ENCODE measurements at places on chromosomes 13 and 19.

- no peak for DNase-seq
Observed at GRCh38 chr19:45934551-45935230, 20.1 kb upstream of the NANOS2 start.

DNA sequence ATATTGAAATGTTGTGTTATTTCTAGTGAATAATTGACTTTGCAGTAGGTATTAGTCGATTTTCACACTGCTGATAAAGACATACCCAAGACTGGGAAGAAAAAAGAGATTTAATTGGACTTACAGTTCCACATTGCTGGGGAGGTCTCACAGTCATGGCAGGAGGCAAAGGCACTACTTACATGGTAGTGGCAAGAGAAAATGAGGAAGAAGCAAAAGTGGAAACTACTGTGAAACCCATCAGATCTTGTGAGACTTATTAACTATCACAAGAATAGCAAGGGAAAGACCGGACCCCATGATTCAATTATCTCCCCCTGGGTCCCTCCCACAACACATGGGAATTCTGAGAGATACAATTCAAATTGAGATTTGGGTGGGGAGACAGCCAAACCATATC, 9.9 kb upstream of the C5AR2 start:
- no peak for DNase-seq

GRCh38 chr13:28574617-28575142, 79.8 kb upstream of the FLT1 start:
- no peak for DNase-seq

DNA sequence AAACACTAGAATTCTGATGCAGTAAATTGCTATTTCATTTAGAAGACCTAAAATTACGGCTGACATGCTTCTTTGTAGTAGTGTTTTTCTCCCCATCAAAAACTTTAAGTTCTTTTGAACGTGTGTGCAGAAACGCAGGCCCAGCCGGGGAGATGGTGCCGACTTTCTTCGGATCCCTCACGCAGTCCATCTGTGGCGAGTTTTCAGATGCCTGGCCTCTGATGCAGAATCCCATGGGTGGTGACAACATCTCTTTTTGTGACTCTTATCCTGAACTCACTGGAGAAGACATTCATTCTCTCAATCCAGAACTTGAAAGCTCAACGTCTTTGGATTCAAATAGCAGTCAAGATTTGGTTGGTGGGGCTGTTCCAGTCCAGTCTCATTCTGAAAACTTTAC, 98.3 kb downstream of the TNFRSF19 start:
- no peak for DNase-seq

DNA sequence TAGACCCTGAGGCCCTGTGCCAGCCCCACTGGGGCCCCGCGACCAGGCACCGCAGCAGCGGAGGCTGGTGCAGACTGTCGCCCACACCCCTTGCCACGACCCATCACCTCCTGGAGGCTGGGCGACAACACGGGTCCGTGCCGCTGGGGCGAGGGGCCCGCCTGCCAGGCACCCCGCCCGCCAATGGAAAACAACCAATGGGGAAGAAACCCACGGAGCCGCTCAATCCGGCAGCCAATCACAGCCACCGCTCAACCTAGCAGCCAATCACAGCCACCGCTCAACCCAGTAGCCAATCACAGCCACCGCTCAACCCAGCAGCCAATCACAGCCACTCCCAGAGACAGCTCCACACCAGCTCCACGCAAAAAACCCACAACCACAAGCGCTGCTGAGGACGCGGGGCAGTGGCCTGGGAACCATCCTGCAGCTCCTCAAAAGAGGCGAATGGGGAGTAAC, 29.7 kb downstream of the GPX4 start:
- DNase-seq, result no peak

DNA sequence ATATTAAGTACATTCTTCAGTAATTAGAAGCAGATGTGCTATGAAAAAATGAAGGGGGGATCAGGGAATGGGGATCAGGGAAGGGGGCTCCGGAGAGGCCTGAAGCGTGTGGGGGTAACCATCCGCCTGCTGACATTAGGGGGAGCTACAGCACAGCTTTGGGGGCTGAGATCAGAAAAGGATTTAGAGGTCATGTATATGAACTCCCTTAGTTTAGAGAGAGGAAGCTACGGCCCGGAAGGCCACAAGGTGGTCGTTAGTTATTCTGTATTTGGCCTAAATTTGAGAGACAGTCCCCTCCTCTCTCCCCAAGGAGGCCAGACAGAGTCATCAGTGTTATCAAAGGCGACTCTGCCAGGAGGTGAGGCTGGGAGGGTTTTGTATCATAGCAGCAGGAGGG, 99.0 kb downstream of the TM9SF2 start:
- peak; percentile 6 for DNase-seq

GRCh38 chr19:1270213-1270853, 1.2 kb downstream of the CIRBP start:
- DNase-seq, result no peak

DNA sequence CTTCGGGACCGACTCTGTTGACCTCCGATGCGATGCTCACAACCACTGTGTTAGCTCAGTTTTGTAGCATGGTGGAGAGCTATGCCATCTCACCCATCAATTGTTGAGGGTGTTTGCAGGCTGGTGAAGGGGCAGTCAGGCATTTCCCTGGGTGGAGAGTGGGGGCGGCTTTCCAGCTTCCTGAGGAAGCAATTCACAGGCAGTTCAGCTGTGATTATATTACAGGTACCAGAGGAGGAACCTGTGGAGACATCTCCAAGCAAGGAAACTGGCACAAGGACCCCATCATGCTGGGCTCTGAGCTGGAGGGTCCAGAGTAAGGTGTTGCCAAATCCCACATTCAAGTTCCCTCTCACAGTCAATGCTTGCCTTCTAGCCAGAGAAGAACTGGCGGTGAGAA, 166.0 kb upstream of the ZNF536 start:
- no peak for DNase-seq

GRCh38 chr13:64078025-64078424, 2662.4 kb upstream of the PCDH20 start:
- DNase-seq, result no peak

DNA sequence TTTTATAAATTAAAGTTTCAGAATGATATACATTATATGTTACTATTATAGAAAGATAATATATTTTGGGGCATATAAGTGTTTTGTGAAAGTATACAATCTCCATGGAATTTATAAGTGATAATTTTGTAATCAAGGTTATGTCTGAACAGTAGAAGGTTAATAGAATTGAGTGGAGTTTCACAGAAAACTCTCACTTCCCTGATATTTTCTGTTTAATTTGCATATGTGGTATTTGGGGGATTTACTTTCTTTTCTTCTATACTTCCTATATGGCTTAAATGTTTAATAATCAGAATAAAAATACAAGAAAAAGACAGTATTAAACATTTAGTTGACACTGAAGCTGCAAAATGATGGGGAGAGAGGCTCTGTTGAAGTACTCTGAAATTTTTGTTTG, 848.5 kb downstream of the DACH1 start:
- DNase-seq, result no peak

GRCh38 chr13:107866032-107866940, 349.1 kb downstream of the LIG4 start:
- DNase-seq, result peak; percentile 67

DNA sequence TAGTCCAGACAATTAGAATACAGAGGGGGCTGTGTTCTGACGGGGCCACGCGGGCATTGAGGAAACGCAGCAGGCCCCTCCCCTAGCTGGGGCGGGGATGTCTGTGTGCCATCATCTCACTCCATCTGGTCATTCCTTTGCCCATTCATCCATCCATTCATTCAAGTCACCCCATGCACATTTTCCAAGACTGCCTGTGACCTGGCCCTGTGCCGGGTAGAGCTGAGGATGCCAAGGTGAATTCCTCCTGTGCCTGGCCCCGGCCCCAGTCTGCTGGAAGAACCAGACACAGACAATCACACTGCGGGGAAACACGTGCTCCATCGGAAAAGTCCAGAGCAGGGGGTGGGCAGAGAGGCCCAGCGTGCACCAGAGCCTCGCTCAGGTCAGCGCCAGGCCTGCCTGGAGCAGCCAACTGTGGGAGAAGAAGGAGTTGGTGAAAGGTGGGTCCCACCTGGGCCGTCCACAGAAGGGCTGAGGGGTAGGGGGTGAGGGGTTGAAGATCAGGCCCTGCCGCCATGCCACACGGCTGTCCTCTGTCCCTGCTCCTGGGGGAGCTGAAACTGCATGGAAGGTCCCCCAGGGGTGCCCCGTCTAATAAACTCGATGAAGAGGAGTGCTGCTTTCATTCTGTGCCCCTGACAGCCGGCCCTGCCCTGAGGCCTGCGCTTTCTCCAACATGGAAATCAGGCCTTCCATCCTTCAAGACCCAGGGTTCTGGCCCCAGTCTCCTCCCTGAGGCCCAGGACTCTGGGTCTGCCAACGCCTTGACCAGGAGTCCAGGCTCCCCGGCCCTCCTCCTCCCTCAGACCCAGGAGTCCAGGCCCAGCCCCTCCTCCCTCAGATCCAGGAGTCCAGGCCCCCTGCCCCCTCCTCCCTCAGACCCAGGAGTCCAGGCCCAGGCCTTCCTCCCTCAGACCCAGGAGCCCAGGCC, 1.6 kb upstream of the CACNG6 start:
- DNase-seq, result no peak

DNA sequence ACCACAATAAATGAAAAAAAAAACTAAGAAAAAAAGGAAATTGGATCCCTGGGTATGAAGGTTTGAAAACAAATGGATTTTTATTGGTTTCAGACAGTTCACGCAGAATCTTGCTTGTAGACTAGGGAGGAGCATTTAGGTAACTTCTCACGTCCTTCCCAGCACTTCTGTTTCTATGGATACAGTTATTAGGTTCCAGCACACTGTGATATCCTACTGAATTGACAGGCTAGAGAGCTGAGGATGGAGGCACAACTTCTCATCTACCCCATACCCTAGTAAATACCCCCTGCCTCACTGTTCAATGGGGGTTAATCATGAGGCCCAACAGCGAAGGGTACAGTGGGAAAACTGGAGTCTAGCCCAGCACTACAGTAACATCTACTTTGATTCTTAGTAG, 304.1 kb downstream of the ENOX1 start:
- DNase-seq, result no peak
